ENCODE measurements at places on chromosomes 3 and 15.
A peak's percentile ranks its signal among the peaks of the same experiment; 100 is the strongest.

DNA sequence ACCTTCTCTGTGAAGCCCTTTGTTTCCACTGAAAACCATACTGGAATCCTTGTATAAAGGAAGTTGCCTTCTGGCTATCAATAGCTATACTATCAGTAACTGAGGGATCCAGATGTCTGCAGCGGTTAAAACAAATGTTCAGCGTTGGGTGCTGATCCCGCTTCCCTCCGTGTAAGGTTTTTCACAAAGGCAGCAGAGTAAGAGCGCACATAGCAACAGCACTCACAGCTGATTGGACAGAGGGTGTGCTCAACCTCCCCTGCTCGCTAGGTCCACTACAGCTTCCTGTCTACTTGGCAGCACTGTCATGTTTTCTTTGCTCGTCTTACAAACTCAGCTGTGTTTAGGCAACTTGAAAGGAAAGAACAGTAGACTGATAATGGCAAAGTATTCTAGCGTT is 27.3 kb downstream of the ATOSA start:
- H3K4me1 ChIP-seq: peaks cover 29% of the 10 kb centered on the region
- no peaks in the 10 kb centered on the region for H3K27me3 ChIP-seq
- H3K4me3 ChIP-seq: peak overlapping the region; percentile 70
- DNase-seq: peak; percentile 53
- H3K27ac ChIP-seq: peak overlapping the region; percentile 98

- no peak for DNase-seq
- no peaks in the 10 kb centered on the region for H3K27me3 ChIP-seq
- H3K36me3 ChIP-seq: no peaks in the 10 kb centered on the region
- H3K4me3 ChIP-seq: no peak overlapping the region
These were observed 123.9 kb downstream of the OXNAD1 start for GRCh38 chr3:16388850-16389441.

GRCh38 chr15:80177156-80177555 is 24.4 kb downstream of the FAH start:
- no peak for DNase-seq
- peaks cover 5% of the 10 kb centered on the region for H3K36me3 ChIP-seq
- H3K4me3 ChIP-seq: no peak overlapping the region
- H3K4me1 ChIP-seq: peaks cover 15% of the 10 kb centered on the region
- H3K27ac ChIP-seq: no peak overlapping the region

- no peak for DNase-seq
- H3K4me3 ChIP-seq: no peak overlapping the region
- H3K27ac ChIP-seq: no peak overlapping the region
- no peaks in the 10 kb centered on the region for H3K4me1 ChIP-seq
- H3K27me3 ChIP-seq: no peaks in the 10 kb centered on the region
These were observed 741.4 kb upstream of the CCDC54 start for GRCh38 chr3:106635826-106636225.

- peaks cover 48% of the 10 kb centered on the region for H3K27me3 ChIP-seq
- H3K4me3 ChIP-seq: no peak overlapping the region
These were observed 74.7 kb upstream of the ZNF385D start for GRCh38 chr3:21825684-21826083.

DNA sequence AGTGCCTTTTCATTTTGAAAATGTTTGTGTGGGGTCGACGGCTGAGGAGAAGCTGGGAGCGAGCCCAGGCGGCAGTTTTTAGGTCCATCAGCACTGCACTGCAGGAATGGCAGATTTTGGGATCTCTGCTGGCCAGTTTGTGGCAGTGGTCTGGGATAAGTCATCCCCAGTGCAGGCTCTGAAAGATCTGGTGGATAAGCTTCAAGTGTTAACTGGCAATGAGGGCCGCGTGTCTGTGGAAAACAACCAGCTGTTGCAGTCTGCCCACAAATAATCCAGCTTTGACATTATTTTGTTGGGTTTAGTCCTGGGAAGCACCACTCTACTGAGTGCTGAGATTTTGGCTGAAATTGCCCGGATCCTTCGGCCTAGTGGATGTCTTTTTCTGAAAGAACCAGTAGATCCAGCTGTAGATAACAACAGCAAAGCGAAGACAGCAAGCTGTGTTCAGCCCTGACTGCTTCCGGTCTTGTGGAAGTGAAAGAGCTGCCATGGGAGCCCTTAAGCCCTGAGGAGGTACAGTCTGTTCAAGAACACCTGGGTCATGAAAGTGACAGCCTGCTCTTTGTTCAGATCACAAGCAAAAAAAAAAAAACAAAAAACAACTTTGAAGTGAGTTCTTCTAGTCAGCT is 13.1 kb upstream of the ANP32A start:
- DNase-seq: no peak
- peaks cover 8% of the 10 kb centered on the region for H3K4me1 ChIP-seq
- no peak overlapping the region for H3K27ac ChIP-seq
- peaks cover 8% of the 10 kb centered on the region for H3K27me3 ChIP-seq

GRCh38 chr3:13619661-13620230 is 70.8 kb downstream of the FBLN2 start:
- no peak for DNase-seq
- peaks cover 6% of the 10 kb centered on the region for H3K4me1 ChIP-seq
- H3K27me3 ChIP-seq: no peaks in the 10 kb centered on the region
- no peaks in the 10 kb centered on the region for H3K36me3 ChIP-seq
- H3K4me3 ChIP-seq: no peak overlapping the region

GRCh38 chr15:79878078-79878705 is 18.6 kb downstream of the MTHFS start:
- no peaks in the 10 kb centered on the region for H3K27me3 ChIP-seq
- peaks cover 12% of the 10 kb centered on the region for H3K4me1 ChIP-seq
- no peak overlapping the region for H3K27ac ChIP-seq
- no peak for DNase-seq

DNA sequence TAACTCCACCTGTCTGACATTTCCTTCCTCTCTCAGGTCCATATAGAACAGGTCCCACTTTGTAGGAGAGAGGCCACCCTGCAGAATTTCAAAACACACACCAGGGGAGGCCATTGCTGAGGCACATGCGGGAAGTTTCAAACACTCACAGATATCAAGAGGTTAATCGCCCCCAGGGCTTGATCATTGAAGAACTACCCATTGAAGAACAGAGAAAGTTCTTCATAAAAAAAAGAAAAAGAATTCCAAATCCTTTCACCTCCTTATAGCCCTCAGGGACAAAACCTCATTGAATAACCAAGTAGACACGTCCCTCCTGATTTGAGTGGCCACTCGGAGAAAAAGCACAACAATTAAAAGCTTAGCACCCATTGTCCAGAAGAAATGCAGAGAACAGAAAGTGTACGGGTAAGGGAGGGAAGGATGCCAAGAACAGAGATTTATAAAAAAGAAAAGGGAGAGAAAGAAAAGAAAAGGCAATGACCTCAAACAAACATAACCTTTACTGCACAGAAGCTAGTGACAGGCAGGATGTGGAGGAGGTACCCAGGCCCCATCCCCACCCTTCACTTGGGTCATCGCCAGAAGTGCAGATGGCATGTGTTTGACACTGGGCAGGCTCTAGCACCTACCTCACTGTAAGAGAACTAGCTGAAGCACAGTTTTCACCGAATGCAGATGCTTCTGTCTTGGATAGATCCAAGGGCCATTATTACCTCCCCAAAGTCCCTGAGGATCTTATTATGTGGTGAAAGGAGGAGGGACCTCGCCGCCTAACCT is 112.3 kb upstream of the HES1 start:
- no peaks in the 10 kb centered on the region for H3K36me3 ChIP-seq
- H3K27ac ChIP-seq: no peak overlapping the region
- peaks cover 44% of the 10 kb centered on the region for H3K4me1 ChIP-seq
- H3K4me3 ChIP-seq: no peak overlapping the region
- peak; percentile 32 for DNase-seq

- H3K4me1 ChIP-seq: peaks cover 13% of the 10 kb centered on the region
- peaks cover 4% of the 10 kb centered on the region for H3K27me3 ChIP-seq
- H3K4me3 ChIP-seq: no peak overlapping the region
These were observed 34.5 kb upstream of the RPN1 start for GRCh38 chr3:128684986-128685726.

- H3K4me1 ChIP-seq: no peaks in the 10 kb centered on the region
- no peak for DNase-seq
These were observed 38.7 kb downstream of the WNT7A start for GRCh38 chr3:13841141-13841540.

DNA sequence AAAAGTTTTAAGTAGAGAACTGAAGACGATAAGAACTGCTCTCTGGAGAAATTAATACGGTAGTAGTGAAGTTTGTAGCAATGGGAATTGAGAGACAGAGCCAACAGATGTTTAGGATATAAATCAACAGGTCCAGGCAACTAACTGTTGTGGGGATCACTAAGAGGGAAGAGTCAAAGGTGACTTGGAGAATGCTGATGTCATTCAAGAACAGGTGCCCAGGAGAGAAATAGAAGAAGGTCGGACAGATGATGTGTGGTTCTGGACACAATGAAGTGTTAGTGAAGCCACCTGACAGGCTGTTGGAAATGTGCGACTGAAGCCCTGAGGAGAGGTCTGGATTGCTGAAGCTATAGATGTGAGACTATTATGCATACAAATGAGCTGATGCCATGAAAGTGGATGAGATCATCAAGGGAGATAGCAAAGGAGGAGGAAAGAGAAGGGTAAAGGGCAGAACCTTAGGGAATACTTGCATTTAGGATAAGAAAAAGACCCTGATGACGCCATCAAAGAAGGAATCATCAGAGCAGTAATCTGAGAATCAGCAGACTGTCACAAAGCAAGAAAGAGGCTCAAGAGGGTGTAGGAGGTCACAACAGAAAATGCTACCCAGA is 183.7 kb downstream of the FRMD5 start:
- no peaks in the 10 kb centered on the region for H3K36me3 ChIP-seq
- no peaks in the 10 kb centered on the region for H3K27me3 ChIP-seq
- H3K27ac ChIP-seq: peak overlapping the region; percentile 65

DNA sequence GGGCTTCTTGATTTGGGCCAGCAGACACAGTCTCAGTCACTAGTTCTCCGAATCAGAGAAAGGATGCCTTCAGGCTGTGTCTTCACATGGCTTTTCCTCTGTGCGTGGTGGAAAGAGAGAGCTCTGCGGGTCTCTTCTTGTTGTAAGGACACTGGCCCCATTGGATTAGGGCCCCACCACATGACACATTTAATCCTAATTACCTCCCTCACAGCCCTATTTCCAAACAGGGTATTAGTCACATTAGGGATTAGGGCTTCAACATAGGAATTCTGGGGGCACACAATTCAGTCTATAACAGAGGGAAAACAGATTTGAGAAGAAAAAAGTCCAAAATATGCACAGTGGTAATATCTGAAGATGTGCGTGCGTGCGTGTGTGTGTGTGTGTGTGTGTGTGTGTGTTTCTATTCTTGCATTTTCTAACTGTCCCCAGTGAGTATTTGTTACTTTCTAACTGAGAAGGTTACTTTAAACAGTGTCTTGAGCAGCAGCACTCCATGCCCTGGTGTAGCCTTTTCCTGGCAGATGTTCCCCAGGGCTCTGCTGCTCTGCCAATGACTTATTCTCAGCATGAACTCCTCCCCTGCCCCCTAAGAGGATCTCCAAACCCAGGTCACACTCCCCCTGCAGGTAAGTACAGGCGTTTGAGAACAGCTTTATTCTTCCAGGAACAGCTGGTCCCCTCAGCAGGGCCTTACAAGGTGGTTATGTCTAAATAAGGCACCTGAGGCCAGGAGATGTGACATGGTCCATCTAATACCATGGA is 72.9 kb downstream of the RPL39L start:
- peaks cover 20% of the 10 kb centered on the region for H3K4me1 ChIP-seq
- peak overlapping the region; percentile 29 for H3K27ac ChIP-seq
- peaks cover 28% of the 10 kb centered on the region for H3K36me3 ChIP-seq

DNA sequence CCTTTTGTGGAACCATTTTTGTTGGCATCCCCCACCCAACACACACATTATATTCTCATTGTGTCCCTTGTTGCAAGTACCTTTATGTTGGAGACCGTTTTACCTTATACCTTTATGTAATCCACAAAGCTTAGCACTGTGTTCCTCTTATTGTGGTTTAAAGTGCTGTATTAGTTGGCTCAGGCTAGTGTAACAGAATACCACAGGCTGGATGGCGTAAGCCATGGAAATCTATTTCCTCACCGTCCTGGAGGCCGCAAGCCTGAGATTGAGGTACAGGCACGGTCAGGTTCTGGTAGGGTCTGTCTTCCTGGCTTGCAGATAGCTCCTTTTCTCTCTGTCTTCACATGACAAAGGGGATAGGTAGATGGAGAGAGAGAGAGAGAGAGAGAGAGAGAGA is 302.8 kb downstream of the ROBO2 start:
- H3K4me3 ChIP-seq: no peak overlapping the region
- no peak for DNase-seq
- no peak overlapping the region for H3K27ac ChIP-seq
- peaks cover 2% of the 10 kb centered on the region for H3K36me3 ChIP-seq
- H3K4me1 ChIP-seq: no peaks in the 10 kb centered on the region
- H3K27me3 ChIP-seq: no peaks in the 10 kb centered on the region

DNA sequence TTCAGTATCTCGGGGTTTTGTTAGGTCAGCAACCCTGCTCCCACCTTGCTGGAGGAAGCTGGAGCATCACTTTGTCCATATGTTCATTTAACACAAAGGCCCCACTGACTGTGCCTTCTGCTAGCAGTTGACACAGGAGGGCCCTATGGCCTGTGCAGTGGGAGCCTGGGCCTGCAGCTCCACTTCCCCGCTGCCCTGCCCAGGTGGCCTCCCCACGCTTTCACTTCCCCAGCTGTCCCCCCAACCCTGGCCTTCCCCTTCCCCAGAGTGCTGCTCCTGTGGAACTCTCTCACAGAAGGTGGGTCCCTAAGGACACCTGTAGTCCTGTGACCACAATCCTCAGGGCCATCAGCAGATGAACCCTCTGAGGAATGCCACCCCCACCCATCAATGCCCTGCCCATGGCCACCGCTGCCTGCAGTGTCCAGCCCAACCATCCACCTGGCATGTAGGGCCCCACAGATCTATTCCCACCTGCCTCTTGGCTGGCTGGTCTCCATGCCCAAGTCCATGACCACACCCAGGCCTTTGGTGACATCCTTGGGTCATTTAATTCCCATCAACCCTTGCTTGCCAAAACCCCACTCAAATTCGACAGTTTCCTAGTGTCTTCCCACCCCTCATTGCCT is 13.5 kb downstream of the TBC1D21 start:
- no peak overlapping the region for H3K4me3 ChIP-seq
- H3K4me1 ChIP-seq: no peaks in the 10 kb centered on the region
- no peaks in the 10 kb centered on the region for H3K36me3 ChIP-seq
- no peak for DNase-seq
- H3K27me3 ChIP-seq: peaks cover 38% of the 10 kb centered on the region

GRCh38 chr15:88342666-88343065 is 86.1 kb upstream of the NTRK3 start:
- H3K27ac ChIP-seq: no peak overlapping the region
- no peak for DNase-seq
- no peaks in the 10 kb centered on the region for H3K4me1 ChIP-seq
- H3K27me3 ChIP-seq: peaks cover 28% of the 10 kb centered on the region
- no peaks in the 10 kb centered on the region for H3K36me3 ChIP-seq

- peaks cover 9% of the 10 kb centered on the region for H3K4me1 ChIP-seq
- no peak overlapping the region for H3K27ac ChIP-seq
- DNase-seq: no peak
These were observed 96.2 kb upstream of the TRPM1 start for GRCh38 chr15:31197497-31198414.

DNA sequence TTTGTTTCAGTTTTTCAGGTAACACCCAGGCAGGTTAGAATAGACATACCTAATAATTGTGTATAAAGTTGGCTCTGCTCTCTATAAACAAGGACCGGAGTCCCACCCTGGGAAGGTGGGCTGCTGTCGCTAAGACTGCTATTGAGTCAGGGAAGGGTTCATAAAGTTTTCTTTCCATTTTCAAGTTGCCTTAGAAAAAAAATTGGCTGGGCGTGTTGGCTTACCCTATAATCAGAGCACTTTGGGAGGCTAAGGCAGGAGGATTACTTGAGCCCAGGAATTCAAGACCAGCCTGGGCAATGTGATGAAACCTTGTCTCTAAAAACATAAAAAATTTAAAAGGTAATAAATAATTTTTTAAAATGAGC is 11.3 kb upstream of the PIAS1 start:
- no peak for DNase-seq
- H3K4me3 ChIP-seq: no peak overlapping the region
- no peaks in the 10 kb centered on the region for H3K4me1 ChIP-seq
- peaks cover 16% of the 10 kb centered on the region for H3K36me3 ChIP-seq
